ENCODE measurements at places on chromosomes 6 and 20. TPM values are rescaled to one million over a fixed set of nuclear protein-coding genes. Genes with fewer than 3 reads are reported as not detected.

TRIM31 gene
- not detected for total RNA-seq

SLC35B2 gene
- 50.5 TPM for total RNA-seq

ZNFX1 gene
- 24.1 TPM for total RNA-seq

NKAIN2 gene
- not detected for total RNA-seq

PRRT1 gene
- 6.1 TPM for total RNA-seq

CTCFL gene
- 0.34 TPM for total RNA-seq

BCAS4 gene
- total RNA-seq, result 18.9 TPM

SLC17A2 gene
- not detected for total RNA-seq

SLC16A10 gene
- total RNA-seq, result 8.3 TPM

ANGPT4 gene
- not detected for total RNA-seq

C6orf52 gene
- 3.9 TPM for total RNA-seq

TRAPPC3L gene
- total RNA-seq, result not detected

SOX12 gene
- total RNA-seq, result 40.4 TPM

PPP1R16B gene
- 0.52 TPM for total RNA-seq
